SIG-M5 (cell line): ENCODE measurements at places on chromosomes 6 and 20.

GRCh38 chr20:22719167-22719591, 134.8 kb upstream of the FOXA2 start:
- DNase-seq: no peak

DNA sequence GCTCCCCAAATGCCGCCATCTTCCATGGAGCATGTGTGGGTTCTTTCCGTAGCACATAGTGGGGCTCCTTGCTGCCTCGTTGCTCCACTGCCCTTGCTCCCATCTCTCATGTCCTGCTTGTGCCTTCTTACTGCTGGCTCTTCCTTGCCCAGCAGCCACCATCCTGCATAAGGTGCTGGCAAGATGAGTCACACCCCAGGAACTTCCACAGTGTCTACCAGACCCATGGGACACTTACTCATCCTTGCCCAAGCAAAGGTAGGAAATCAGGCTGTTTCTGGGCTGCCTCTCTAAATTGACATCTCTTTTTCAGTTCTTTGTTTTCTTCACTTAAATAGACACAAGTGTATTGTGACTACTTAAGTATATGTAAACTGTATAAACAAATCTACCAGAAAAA, 39.4 kb upstream of the RGS17 start:
- no peak for DNase-seq

- DNase-seq: no peak
Observed at GRCh38 chr6:5294392-5295211, 33.3 kb downstream of the FARS2 start.

- DNase-seq: no peak
Observed at GRCh38 chr6:73054958-73055357, 170.3 kb downstream of the KHDC1L start.

GRCh38 chr6:111818539-111819226, 54.6 kb downstream of the FYN start:
- no peak for DNase-seq

DNA sequence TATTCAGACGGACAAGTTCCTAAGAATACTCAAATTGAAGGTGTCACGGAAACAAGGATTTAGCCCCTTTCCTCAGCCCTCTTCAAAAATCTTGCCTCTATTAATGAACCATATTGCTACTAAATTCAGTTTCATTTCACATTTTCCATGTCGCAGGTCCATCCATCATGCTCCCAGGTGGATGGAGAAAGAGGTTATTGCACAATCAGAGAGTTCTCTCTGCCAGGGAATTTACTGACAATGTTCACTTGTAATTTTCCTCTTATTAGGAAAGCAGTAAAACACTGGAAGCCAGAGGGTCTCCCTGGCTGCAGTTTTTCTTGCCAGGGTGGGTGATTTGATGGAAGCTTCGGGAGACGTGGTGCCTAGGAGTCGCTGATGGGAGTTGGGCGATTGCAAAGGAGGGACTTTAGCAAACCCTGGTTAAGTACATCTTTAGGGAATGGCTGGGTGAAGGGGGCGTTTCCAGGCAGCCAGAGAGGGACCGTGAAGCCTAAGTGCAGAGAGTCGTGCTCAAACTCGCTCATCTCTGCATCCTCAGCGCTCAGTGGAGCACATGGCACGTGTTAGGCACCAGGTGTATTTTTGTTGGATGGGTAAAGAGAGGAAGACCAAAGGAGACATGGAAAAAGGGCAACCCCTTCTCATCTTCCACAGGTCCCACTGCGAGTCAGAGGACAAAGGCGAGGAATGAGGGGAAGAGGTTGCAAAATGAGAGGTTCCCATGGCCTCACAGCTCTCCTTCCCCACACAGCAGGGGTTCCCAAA, 321.9 kb upstream of the CDH4 start:
- no peak for DNase-seq

GRCh38 chr6:9020001-9020400, 584.7 kb upstream of the SLC35B3 start:
- DNase-seq: no peak

- DNase-seq: no peak
Observed at GRCh38 chr20:57655809-57656155, 35.6 kb upstream of the ZBP1 start.

DNA sequence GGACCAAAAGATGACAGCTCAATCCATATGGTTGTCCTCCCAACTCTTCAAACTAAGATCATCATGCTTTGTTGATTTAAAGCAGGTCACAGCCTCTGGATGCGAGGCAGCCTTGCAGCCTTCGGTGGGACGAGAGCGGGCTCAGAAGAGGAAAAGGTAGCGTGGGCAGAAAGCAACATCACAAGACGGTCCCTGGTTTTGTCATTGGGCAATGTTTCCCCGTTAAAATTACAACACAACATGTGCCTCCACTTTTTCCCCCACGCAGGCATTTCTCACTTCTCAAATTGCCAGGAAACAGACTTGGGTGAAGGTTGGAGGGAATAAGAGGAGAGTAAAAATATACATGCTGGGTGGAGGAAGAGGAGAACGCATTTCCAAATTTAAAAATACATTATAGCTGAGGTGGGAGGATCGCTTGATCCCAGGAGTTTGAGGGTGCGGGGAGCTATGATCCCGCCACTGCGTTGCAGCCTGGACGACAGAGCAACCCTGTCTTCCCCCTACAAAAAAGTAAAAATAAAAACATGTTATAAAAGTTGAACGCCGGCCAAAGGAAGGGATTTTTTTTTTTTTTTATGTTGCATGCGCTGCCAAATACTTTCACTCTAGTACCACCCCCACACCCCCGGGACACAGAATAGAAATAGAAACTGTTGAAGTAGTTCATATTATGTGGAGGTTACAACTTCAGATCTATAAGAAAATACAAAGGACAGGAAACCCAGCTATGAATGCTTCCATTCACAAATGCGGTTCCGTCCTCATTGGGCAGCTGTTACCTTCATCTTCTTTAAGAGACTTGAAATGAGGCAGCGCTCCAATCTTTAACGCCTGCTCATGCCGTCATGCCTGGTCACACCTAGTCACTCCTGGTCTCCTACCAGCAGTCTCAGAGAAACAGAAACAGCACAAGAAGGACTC, 13.9 kb upstream of the NAA20 start:
- DNase-seq: peak; percentile 62

DNA sequence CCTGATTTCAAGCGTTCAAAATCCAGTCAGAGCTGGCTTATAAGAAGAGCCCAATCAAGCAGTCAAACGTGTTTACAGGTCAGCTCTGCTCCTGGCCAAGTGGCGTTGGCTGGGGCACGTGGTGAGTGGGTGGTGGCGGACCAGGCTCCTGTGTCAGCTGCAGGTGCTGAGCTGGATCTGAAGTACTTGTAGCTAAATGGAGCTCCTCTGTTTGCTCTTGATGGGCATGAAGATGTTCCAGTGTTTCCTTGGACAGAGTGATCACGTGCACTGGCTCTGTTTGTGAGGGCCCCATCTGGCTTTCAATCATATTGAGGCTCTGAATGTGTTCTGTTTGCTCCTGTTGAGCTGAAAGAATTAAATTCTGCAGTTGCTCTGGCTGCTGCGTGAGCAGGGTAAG, 10.2 kb upstream of the MICAL1 start:
- no peak for DNase-seq

DNA sequence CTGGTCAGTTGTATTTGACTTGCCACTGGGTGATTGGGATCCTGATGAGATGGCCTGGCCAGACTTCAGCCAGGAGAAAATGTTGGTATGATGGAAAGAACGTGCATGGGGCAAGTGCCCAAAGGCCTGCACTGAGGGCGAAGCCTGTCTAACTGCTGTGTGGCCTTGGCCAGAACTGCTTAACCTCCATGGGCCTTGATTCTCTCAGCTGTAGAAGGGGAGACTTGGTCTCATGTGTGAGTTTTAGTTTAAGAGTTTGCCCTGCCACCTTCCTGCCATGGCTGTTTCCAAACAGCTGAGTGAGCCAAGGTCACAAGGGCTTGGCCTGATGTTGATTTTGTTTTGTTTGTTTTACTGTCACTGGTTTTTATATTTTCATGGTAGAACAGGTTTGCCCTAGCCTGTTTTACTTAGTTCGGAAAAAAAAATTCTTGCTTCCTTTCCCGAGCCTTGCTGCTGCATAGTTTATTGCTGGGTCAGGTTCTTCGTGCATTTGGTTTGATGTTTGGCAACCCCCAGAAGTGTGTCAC, 35.3 kb downstream of the DSTN start:
- no peak for DNase-seq

DNA sequence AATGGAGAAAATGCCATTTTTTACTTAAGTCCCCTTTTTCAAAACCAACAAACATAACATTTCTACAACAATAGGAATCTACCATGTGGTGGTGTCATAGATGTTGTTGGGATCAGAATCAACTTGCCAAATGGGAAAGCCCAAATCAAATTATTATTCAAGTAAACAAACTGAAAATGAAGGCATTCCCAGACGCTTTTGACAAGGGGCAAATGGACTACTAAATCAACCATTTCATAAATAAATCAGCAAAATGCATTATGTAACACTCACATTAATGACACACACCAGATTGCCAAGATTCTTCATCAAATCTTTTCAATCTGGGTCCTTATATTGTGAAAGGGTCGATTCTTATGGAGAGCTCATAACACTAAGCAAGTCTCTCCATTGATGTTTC, 375.6 kb downstream of the KIF16B start:
- no peak for DNase-seq

DNA sequence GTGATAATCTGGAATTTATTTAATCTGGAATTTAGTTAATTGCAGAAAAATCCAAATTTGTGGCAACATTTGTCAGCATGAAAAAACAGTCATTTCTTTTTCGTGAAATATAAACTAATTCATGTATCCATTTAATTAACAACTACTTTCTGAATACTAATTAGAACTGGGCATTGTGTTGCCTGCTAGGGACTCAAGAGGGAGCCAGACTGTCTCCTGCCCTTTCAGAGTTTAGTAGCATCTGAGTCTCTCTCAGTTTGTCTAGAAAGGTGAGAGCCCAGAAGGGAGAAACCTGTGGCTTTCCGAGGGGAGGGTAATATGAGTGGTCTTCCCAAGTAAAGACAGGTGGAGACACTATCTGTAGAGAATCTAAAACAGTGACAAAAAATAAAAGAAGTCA, 210.9 kb upstream of the HDDC2 start:
- DNase-seq: no peak

DNA sequence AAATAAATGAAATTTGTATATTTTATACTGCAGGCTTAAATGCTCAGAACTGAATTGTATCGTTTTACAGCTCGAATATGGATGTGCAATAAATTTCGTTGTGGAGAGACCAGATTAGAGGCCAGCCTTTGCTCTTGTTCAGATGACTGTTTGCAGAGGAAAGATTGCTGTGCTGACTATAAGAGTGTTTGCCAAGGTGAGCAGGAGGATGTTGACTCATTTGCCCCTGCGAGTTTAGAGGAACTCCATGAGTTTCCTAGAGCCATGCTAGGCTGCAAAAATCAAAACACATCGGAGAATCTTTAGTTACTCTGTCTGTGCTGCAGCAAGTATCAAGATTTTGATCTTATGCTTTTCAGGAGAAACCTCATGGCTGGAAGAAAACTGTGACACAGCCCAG, 15.4 kb downstream of the ENPP3 start:
- no peak for DNase-seq

DNA sequence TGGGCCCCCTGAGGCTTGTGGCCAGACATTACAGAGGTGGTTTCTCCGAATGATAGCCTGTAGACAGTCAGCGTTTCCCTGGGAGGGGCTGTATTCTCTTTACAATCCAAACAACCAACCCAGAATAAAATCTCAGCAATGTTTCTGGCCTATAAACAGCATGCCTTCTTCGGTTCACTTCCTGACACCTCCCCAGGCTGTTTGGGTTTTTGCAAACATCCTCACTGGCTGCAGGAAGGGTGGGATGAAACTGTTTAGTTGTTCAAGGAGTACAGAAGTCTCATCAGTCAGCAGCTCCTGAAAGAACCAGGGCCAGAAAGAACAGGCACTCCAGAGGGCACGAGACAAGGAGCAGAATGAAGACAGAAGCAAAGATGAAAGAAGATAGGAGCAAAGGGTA, 350.0 kb downstream of the QKI start:
- no peak for DNase-seq

DNA sequence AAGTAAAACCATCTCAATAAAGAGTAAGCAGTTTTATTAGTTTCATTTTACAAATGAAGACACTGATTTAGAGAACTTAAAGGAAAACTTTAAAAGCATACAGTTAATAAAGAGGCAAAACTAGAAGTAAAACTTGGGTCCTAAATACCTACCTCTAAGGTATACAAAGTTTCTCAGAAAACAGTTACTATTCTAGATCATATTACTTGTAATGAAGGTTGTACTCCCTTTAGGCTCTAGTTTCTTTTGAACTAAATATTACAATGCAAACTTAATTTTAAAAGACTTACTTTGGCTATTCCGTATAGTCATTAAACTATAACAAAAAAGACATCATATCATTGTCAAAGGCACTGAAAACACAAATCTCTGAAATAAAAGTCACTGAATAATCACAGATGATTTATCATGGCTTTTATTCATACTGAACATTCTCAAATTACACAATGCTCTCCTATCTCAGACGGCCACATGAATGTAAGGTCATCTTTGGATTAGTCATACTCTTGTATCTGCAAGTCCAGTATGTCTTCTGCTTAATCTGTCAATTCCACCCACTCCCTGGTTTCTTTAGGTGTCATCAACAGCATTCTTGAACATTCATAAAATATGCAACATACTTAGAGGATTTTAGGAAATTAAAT, 361.6 kb upstream of the RUNX2 start:
- no peak for DNase-seq

DNA sequence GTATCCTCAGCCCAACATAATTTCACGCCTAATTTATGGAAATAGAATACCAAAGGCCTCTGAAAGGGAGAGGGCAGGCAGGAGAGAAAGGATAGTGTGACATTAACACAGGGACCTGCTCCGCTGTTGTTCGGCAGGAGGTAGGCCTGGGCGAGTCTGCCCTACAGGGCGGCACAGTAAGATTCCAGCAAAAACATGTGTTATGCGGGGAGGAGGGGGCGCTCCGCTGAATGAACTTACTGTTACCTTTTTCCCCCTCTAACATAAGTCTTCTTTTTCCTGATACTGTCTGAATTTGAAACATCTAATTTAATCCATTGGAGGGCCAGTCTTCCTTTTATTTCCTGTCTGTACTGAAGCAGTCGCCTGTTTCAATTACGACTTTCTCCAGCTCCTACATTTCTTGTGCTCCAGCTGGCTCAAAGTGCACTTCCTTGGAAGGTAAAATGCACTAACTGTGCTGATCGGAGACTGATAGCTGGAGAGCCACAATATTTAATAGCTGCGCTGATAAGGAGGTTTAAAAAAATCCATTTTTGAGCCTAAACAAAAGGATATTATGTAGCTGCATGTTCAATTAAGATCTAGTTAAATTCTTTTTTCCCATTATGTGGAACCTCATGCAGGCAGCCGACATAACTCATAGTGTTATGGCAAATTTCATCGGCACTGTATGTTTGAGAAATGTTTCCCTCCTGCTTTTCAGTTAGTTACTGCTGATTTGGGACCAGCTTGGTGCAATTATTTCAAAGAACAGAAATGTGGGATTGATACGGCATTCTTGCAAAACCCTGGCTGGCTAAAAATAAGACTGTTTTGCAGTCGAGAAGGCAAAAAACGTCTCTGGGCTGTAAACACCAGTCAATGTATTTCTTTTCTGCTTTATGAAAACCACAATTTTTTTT, 193.0 kb downstream of the FOXC1 start:
- DNase-seq: no peak
